ENCODE measurements at places on chromosomes 1 and 21.

DNA sequence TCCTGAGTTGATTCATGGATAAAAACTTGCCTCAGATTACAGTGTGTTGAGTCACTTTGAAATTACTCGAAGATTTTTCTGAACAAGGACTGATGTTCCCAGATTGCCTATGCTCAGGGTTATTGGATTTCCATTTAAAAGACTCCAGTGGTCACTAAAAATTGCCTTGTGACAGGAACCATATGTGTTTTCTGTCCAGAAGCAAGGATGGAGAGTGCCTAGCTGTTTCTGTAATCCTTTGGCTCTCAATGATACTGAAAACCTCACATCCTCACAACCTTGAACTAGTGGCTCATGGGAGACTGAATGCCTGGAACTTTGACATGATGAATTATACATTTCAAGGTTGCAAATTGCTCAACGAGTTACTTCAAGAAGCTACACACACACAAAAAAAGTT is 1271.8 kb downstream of the BRINP3 start:
- no peaks in the 10 kb centered on the region for H3K27me3 ChIP-seq
- no peak overlapping the region for H3K27ac ChIP-seq
- H3K4me3 ChIP-seq, result no peak overlapping the region
- no peaks in the 10 kb centered on the region for H3K4me1 ChIP-seq
- H3K36me3 ChIP-seq, result no peaks in the 10 kb centered on the region

DNA sequence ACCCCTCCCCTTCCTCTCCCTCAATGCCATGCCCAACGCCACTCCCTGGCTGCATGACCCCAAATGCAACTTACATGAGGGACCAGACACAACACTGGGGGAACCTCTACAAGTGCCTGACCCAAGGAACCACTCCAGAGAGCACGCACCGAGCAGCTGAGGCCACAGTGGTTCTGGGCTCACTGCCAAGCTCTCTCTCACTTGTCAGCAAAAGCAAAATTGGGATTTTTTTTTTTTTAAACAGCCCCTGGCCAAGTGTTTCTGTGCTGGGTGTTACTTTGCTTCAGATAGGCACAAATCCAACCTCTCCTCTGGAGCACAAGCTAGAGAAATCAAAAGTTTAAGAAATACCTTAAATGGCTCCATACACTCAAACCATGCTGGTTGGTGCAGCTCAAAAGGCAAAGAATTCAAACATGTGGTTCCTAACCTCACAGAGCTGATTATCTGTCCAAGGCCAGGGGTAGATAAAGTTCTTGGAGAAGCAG is 363.0 kb downstream of the SETD4 start:
- H3K4me1 ChIP-seq, result no peaks in the 10 kb centered on the region
- H3K27me3 ChIP-seq, result peaks cover 16% of the 10 kb centered on the region
- H3K27ac ChIP-seq, result no peak overlapping the region
- DNase-seq, result no peak

DNA sequence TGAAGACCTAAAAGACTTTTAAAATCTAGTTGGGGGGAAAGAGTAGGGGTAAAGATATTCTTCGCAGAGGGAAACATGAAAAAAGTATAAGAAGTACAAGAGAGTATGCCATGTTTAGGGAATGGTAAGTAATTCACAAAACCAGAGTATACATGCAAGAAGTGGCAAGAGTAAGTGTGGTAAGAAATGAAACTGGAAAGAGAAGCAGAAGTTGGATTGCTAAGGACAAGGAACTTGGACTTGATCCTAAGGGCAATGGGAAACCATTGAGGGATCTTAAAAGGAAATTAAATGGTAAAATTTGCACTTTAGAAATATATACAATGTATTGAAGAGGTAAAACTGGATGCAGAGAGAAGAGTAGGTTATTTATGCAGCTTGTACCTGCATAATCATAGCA is 9.2 kb upstream of the ZNF644 start:
- DNase-seq, result no peak
- peaks cover 10% of the 10 kb centered on the region for H3K27me3 ChIP-seq

- peaks cover 46% of the 10 kb centered on the region for H3K4me1 ChIP-seq
- no peaks in the 10 kb centered on the region for H3K36me3 ChIP-seq
- peak overlapping the region; percentile 98 for H3K27ac ChIP-seq
- peak overlapping the region; percentile 99 for H3K4me3 ChIP-seq
- no peak for DNase-seq
- H3K27me3 ChIP-seq, result no peaks in the 10 kb centered on the region
Observed at GRCh38 chr1:151009206-151009587, 948 bp downstream of the PRUNE1 start.

- no peak overlapping the region for H3K4me3 ChIP-seq
- no peak overlapping the region for H3K27ac ChIP-seq
- no peaks in the 10 kb centered on the region for H3K27me3 ChIP-seq
- no peak for DNase-seq
- peaks cover 4% of the 10 kb centered on the region for H3K4me1 ChIP-seq
Observed at GRCh38 chr1:19689856-19690255, 25.2 kb downstream of the HTR6 start.

DNA sequence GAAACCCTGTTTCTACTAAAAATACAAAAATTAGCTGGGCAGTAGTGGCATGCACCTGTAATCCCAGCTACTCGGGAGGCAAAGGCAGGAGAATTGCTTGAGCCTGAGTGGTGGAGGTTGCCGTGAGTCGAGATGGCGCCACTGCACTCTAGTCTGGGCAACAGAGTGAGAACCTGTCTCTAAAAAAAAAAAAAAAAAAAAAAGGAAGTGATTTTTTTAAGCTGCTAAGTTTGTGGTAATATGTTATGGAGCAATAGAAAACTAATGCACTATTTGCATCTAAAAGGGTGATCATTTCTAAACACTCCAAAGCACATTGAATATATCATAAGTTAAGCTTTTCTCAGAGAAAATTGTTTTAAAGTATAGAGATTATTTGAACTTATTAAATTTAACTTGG is 244.8 kb upstream of the SPAG17 start:
- DNase-seq, result no peak
- no peaks in the 10 kb centered on the region for H3K4me1 ChIP-seq
- no peaks in the 10 kb centered on the region for H3K36me3 ChIP-seq
- no peaks in the 10 kb centered on the region for H3K27me3 ChIP-seq
- H3K4me3 ChIP-seq, result no peak overlapping the region
- H3K27ac ChIP-seq, result no peak overlapping the region

GRCh38 chr1:99565606-99566289 is 80.2 kb upstream of the PALMD start:
- no peak overlapping the region for H3K27ac ChIP-seq
- H3K36me3 ChIP-seq, result no peaks in the 10 kb centered on the region

GRCh38 chr21:41602531-41602930 is 94.6 kb upstream of the TMPRSS2 start:
- no peak overlapping the region for H3K4me3 ChIP-seq
- no peak overlapping the region for H3K27ac ChIP-seq
- DNase-seq, result no peak

GRCh38 chr1:6234502-6235295 is 1.1 kb downstream of the ICMT start:
- DNase-seq, result no peak
- H3K4me3 ChIP-seq, result peak overlapping the region; percentile 88
- peak overlapping the region; percentile 67 for H3K27ac ChIP-seq

- peaks cover 20% of the 10 kb centered on the region for H3K27me3 ChIP-seq
- H3K27ac ChIP-seq, result no peak overlapping the region
- no peaks in the 10 kb centered on the region for H3K36me3 ChIP-seq
- H3K4me3 ChIP-seq, result no peak overlapping the region
- H3K4me1 ChIP-seq, result no peaks in the 10 kb centered on the region
Observed at GRCh38 chr1:218658269-218658668, 313.1 kb downstream of the TGFB2 start.

GRCh38 chr1:159141584-159142390 is 29.6 kb upstream of the CADM3 start:
- H3K36me3 ChIP-seq, result peaks cover 8% of the 10 kb centered on the region
- H3K27me3 ChIP-seq, result peaks cover 16% of the 10 kb centered on the region
- no peak overlapping the region for H3K27ac ChIP-seq
- H3K4me3 ChIP-seq, result no peak overlapping the region
- no peak for DNase-seq
- H3K4me1 ChIP-seq, result no peaks in the 10 kb centered on the region

DNA sequence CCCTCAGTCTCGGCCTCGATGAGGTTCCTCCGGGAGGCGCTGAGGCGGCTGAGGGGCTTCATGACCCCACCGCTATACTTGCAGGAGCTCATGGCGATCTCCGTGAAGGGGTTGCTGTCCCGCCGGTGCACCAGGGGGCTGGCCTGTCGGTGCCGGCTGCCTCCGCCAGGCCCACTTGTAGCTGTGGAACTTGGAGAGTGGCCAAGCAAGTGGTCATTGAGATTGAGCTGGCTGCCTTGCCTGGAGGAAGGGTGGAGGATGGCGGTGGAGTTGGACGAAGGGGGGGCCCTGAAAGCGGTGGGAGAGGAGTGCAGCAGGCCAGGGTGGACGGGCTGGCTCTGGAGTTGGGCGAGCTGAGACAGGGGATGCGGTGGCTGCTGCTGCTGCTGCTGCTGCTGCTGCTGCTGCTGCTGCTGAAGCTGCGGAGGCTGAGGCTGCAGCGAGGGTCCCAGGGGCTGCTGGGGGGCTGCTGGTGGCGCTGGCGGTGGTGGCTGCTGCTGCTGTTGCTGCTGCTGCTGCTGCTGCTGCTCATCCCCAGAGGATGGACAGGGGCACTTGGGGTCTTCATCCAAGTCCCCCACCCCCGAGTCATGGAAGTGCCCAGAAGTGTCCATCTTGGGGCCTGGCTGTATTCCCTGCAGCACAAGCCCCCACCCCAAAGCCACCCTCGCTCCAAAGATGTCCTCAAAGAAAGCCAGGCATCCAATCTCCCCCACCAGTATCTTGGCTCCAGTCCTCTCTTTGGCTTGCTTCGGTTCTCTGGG is 548 bp downstream of the KCNN3 start:
- no peaks in the 10 kb centered on the region for H3K36me3 ChIP-seq
- no peak for DNase-seq
- H3K4me1 ChIP-seq, result peaks cover 39% of the 10 kb centered on the region
- peaks cover 44% of the 10 kb centered on the region for H3K27me3 ChIP-seq

DNA sequence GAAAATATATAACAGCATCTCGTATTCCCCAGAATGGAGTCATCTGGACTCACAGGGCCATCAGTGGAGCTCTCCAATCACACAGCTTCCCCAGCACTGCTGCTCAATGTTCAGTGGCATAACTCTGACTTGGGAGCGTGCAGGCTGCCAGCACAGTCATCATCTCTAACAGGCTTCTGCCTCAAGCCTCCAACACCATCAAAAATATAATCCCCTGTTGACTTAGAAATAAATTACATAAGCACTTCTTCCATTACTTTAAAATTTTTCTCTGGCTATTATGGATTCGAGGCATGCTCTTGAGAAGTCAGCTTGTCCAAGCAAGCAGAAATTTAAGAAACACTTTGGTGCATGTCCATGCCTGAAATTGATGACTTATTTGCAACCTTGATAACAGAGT is 6.2 kb downstream of the DUSP23 start:
- peaks cover 3% of the 10 kb centered on the region for H3K4me1 ChIP-seq
- no peak overlapping the region for H3K27ac ChIP-seq
- H3K36me3 ChIP-seq, result no peaks in the 10 kb centered on the region
- H3K4me3 ChIP-seq, result no peak overlapping the region
- H3K27me3 ChIP-seq, result peaks cover 15% of the 10 kb centered on the region

DNA sequence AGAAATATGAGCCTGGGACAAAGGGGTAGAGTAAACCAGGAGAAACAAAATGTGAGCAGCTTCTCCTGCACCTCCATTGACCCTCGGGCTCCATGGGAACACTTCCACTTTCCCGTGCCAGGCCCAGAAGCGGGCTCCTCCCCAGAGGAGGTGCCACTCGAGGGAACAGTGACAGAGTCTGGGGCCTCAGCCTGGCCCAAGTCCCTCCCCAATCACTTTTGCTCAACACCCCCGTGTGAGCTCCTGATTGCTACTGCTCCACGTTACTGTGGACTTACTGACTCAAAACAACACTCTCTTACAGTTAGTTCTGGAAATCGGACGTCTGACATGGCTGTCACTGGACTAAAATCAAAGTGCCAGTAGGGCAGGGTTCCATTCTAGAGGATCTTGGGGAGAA is 17.7 kb upstream of the KLHDC7A start:
- H3K4me3 ChIP-seq, result no peak overlapping the region
- H3K27me3 ChIP-seq, result peaks cover 32% of the 10 kb centered on the region
- H3K27ac ChIP-seq, result no peak overlapping the region
- H3K4me1 ChIP-seq, result no peaks in the 10 kb centered on the region
- DNase-seq, result no peak

DNA sequence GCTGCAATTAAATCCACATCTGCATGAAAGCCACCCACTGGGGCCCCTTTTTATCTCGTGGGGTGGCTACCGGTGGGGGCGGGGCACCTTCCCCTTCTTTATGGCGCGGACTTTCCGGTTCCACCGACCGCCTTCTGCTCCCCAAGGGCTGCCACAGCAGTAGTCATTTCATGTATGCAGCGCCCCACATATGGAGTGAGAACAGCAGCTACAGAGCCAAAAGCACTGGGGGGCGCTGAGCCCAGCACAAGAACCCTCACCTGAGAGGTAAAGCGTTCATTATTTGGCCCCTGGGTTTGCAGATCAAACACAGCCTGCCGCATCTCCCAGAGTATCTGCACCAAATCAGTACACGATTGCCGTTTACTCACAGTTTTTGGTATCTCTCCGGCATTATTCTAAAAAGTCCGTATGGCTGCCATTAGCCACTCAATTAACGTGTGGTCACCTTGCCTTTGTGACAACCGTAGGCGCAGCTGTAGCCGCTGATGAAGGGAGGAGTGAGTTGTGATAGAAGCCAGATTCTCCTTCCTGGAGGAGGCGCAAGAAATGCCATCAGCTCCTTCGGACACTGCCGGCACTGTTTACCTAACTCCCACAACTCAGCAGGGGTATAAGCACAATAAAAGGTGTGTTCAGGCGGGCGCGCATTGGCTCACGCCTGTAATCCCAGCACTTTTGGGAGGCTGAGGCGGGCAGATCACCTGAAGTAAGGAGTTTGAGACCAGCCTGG is 30.4 kb upstream of the CR2 start:
- no peak for DNase-seq
- H3K4me3 ChIP-seq, result no peak overlapping the region
- peak overlapping the region; percentile 87 for H3K27ac ChIP-seq
- peaks cover 9% of the 10 kb centered on the region for H3K36me3 ChIP-seq
- H3K4me1 ChIP-seq, result peaks cover 40% of the 10 kb centered on the region
- no peaks in the 10 kb centered on the region for H3K27me3 ChIP-seq

DNA sequence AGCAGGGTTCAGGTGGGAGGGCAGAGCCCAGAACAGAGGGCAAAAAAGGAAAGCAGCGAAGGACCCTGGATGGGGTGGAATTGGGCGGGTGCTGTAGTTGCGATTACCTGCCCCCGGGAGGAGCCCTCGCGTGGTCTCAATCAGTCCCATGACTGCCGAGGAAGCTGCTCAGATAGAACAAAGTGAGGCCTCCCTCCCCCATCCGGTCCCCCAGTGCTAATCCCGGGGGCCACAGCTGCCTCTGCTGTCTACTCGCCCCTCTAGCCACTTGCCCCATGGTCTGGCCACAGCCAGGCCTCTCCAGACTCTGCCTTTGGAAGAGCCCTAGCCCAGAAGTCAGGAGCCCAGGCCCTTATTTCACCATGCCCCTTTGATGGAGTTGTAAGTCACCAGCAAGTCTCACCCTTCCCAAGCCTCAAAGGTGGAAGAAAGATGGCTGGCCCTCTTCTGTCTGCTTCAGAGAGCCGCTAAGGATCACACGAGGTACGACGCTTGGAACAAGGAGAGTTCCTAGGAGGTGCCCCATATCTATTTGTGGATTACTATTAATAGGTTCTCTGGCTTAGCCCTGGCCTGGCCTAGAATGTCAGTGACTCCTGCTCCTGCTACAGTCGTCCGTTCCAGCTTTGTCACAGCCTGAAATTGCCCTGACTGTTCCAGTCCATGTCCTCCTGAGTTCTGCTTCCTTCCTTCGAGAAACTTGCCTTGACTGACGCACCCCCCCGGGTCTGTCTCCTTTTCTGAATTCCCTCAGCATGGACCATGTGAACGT is 16.4 kb downstream of the ECHDC2 start:
- no peaks in the 10 kb centered on the region for H3K27me3 ChIP-seq
- no peak overlapping the region for H3K27ac ChIP-seq
- H3K36me3 ChIP-seq, result no peaks in the 10 kb centered on the region
- DNase-seq, result no peak

GRCh38 chr1:33446590-33446989 is 15.7 kb upstream of the PHC2 start:
- no peak for DNase-seq
- H3K27ac ChIP-seq, result no peak overlapping the region
- H3K36me3 ChIP-seq, result peaks cover 6% of the 10 kb centered on the region

All from naive B cell (primary cell).